ENCODE measurements at places on chromosomes 5 and 9.
A peak's percentile ranks its signal among the peaks of the same experiment; 100 is the strongest.

- DNase-seq, result peak; percentile 76
Measured at GRCh38 chr9:89642789-89643188, 38.0 kb downstream of the GADD45G start.

DNA sequence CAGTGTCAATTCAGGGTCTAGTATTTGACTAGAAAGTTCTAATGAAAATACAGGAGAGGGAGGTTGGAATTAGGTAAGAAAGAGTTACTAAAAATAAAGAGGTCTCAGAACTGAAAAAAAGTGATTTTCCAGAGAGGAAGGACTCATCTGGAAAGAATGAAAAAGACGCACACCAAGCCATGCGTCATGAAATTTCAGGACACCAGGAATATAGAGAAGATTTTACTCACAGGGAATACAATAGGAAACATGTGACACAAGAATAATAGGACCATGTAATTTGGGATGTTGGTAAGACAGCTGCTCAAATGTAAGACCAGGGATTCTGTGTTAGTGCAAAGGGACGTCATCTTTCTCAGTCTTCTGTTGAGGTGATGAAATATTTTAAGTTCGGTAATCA is 224.7 kb downstream of the GDNF start:
- no peak for DNase-seq

GRCh38 chr9:73738741-73739530 is 587.3 kb downstream of the ANXA1 start:
- no peak for DNase-seq

- DNase-seq, result no peak
Measured at GRCh38 chr5:12876541-12877298, 972.5 kb upstream of the CTNND2 start.

DNA sequence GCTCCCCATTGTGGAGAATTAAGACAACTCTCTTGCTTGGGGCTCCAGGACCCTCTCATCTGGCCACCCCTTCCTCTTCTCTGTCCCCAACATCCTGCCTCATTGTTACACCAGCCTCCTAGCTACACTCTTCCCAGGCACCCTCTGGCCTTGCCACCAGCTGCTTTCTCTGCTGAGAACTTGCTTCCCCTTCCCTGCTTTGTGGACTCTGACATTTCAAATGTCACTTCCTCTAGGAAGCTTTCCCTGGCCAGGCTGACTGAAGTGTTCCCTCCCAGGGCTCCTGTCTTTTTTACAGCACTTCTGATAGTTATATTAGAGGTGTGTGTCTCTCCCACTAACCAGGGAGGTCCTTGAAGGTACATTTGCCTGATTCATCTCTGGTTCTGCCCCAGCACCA is 194.0 kb upstream of the KLF4 start:
- DNase-seq, result no peak

GRCh38 chr5:149782895-149783586 is 52.9 kb downstream of the PPARGC1B start:
- no peak for DNase-seq
